ENCODE measurements at places on chromosomes 2 and 18.

DNA sequence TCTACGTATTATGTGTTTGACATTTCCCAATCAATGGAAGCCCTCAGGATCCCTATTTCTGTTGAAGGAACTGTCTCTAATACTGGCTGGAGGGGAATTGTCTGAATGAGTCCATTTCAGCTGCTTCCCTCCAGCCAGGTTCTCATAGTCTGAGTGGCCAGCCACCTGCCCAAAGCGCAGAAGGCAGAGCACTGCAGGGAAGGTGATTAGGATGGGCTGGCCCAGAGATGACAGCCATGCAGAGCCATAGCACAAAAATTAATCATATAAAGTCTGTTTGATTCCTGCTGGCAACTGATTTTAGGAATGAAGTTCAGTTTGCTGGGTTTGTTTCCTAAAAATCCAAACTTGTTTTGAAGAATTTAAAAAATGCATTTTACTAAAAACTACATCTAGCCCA is 327.1 kb downstream of the ETAA1 start:
- DNase-seq = no peak

DNA sequence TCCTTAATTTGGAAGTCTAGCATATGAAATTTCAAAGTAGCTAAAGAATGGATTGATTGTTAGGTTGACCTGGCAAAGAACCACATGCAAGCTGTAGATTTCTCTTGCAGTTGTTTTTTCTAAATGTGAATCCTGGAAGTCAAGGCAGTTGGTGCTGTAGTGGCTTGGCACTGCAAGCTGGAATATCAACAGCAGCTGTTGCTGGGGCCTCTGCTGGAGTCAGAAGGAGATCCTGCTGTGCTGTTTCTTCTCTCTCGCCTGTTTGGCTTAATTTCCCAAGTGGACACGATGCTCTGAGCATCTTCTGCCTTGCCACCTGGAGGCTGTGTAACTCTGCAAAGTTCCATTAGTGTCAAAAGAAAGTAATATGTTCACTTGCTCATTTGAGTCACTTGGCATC is 12.6 kb downstream of the PIK3C3 start:
- no peak for DNase-seq

DNA sequence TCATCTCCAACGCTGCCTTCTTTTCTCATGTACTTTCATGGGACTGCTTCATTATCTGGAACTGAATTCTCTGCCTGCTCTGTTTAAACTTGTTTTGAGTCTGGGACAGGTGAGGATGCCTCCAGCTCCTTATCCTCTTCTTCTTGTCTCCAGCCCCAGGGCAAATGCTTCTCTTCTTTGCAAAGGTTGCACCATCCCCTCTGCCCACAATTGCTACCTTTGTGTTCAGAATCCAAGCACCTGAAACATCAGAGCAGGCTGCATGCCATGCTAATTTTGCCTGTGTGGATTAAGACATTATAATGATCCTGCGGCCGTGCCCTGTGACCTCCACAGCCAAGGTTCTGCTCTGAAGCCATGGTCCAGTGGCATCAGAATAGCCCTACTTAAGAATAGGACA is 309.5 kb downstream of the EPHA4 start:
- DNase-seq = no peak

DNA sequence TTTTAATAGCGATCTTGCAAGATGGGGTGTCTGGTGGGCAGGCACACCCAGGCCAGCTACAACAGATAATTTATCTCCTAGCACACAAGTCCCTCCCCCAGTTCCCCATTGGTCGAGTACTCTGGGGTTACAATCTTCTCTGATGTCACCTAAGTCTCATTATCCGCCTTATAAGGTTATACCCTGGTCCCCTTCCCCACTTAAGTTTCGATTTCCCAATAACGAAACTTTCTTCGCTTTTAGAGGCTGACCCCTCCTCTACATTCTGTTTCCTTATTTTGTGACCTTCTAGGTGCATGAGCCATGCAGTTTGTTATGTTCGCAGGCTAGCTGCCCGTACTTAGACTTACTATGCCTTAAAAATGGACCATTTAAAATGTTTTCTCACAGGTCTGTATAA is 180.1 kb downstream of the CAPN13 start:
- DNase-seq = no peak

DNA sequence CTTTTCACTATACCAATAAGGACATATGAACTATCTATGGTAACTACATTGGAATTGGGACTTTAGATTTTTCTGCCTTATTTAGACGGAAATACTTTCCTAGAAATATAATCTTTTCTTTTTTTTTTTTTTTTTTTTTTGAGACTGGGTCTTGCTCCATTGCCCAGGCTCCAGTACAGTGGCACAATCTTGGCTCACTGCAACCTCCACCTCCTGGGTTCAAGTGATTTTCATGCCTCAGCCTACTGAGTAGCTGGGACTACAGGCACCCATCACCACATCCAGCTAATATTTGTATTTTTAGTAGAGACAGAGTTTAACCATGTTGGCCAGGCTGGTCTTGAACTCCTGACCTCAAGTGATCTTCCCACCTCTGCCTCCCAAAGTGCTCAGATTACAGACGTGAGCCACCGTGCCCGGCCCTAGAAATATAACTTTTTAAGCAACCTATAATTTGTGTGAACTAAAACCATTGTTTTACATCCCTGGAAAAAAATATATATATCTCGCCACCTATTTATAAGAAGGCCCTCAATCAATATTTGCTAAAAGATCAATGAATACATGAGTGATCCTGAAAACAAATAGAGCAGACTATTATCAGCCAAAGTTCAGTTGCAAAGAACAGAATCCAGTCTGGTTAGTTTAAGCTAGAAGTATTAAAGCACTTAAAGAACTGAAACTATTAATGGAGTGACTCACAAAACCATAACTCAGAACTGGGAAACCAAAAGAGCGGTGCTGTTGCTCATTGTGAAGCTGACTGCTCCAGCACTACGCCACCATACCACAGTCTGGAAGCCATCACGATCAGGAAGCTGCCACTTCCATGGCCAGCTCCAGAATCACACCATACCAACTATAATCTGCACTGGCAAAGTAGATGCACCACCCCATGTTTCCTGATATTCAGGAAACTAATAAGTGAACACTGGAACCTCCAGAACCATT is 8.4 kb upstream of the HNRNPLL start:
- DNase-seq = peak; percentile 78

DNA sequence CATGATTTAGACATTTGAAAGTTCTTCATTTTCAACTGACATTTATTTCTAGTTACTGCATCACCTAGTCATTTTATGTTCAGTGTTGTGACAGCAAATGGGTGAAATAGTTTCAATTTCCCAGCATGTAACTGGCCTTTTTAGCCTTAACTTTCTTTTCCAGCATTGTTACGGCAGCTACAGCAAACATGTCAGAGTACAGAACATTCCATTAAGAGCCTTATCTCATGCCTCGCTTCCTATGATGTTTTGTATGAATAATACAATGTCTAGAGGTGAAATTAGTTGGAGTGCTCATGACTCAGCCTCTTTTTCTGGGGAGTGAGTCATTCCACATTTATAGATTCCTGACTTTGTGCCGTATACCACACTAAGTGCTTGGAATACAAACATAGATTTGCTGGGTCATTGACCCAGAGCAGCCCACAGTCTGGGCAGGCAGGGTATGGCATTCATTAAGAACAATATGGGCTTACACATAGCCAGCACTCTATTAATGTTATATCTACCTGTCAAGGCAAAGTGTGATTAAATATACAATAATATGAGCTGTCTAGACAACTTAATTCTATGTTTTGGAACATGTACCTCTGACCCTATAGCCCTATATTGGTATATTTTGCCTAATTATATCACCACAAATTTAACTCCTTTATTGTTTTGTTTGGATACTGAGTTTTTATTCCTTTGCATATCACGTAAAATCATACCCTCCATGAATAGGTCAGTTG is 72.2 kb downstream of the MAP2 start:
- DNase-seq = no peak

GRCh38 chr18:23669804-23670405 is 7.2 kb upstream of the ANKRD29 start:
- no peak for DNase-seq

- DNase-seq = no peak
These were observed 96.7 kb downstream of the GAREM1 start for GRCh38 chr18:32373995-32374394.

DNA sequence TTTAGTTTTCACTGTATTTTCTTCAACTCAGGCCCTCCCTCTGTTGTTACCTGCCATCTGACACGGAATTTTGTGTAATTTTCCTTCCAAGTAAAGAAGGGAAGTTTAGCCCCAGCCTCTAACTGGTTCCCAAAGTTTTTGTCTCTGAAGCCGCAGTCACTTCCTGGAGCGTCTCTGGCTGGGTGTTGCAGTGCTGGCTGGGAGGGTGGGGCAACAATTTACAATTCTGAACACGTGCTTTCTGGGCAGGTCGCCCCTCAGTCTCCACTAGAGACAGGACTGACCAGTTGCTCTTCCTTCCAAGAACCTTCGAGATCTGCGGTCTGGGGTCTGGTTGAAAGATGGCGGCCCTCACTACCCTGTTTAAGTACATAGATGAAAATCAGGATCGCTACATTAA is 3.5 kb downstream of the CNDP2 start:
- peak; percentile 74 for DNase-seq

All from activated CD4-positive, alpha-beta T cell treated with anti-CD3 and anti-CD28 coated beads, Interleukin-2, Interleukin-4, amounts not matched to agents 100 ng/mL and 50 ng/mL, durations not matched to agents 16 hours and 8 hours (primary cell).